Sigmoid colon (tissue), 7 donors: ENCODE measurements at places on chromosomes 2 and 18.
A peak's percentile ranks its signal among the peaks of the same experiment; 100 is the strongest.

DNA sequence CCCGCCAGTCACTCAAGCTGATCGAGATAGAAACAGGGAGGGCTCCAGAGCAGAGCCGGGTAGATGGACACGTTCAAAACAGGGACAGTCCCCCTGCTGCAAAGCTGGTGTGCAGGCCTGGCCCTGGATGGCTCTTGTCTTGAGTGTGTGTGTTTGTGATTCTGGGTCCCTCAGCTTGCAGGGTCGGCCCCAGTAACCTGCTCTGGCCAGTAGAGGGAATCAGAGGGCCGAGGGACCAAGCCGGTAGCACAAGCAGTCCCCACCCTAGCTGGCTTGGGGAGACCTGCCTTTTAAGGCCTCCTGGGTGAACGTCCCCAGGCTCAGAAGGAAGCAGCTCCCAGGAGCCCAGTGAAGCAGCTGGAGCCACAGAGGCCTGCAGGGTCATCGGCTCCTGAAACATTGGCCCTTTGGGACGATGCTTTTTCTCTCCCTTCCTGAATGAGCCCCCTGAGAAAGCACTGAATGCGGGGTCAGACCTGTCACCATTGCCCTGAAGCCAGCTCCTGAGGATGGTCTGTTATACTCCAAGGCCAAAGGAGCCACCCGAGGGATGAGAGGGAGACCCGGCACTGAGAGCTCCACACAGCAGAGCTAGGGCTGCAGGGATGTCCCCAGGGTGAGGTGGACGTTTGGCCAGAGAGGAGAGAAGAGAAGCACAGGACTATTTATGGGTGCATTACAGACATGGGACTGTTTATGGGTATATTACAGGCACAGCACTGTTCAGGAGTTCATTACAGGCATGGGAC is 15.4 kb upstream of the MLPH start:
- DNase-seq, result peak; percentile 84

DNA sequence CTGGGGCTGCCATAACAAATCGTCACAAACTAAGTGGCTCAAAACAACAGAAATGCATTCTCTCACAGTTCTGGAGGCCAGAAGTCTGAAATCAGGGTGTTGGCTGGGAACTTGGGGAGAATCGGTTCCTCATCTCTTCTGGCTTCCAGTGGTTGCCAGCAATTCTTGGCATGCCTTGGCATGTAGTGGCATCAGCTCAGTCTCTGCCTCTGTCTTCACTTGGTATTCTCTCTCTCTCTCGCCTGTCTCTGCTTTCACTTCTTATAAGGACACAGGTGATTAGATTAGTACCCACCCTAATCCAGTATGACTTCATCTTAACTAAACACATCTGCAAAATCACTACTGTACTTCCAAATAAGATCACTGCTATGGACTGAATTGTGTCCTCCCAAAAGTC is 695.4 kb upstream of the ID2 start:
- DNase-seq, result no peak

GRCh38 chr18:79411614-79412526 is 16.1 kb downstream of the NFATC1 start:
- no peak for DNase-seq

DNA sequence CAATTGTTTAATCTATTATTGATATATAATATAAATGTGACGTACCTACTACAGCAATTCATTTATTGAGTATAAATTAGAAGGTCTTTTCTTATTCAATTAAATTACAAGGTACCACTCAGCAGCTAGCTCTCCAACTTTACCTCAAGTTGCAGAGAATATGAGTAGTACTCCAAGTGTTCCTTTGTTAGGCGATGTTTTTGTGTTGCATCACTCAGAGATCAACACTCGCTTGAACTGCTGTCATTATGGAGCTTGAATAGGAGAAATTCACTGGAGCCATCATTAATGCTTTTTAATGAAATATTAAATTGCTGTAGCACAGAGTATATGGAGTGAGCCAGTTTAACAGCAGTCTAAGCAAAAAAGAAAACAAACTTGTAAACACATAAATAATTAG is 320.0 kb downstream of the FSIP2 start:
- DNase-seq, result no peak

GRCh38 chr2:76387294-76387693 is 676.6 kb upstream of the GCFC2 start:
- no peak for DNase-seq

DNA sequence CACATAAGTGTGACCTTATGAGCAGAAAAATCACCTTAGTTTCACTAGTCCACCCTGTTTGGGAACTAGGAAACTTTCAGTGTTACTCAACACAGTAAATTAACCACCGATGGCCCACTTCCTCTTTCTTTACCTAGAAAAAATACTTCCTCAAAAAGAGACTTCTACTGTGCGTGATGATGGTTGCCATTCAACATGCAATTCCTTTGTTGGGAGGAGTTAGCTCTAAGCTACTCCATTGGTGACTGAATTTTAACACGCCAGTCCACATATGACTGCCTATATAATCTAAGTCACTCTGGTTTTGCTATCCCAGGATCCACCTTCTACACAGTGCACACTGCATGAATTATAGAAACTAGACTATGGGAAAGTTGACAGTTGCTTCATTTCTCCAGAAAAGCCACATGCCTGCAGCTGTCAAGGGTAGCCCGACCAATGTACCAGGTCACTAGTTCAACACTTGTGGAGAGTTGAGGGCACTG is 47.8 kb upstream of the REG3G start:
- DNase-seq, result no peak

DNA sequence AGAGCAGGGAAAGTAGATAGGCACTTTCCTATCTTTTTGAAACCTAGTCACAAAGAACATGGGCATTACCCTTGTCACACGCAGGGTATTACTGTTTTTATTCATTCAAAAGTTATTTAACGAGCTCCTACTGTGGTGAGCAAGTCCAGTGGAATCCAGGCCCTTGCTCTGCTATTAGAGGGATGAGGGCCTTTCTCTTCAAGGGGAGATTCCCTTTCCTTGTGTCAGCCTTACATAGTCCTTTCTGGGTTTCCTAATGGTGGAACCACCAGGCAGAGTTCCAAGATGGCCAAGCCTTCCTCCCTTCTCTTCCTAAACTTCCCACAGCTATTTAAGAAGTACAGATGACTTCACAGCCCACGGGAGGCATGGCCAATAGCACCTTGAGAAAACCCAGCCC is 64.6 kb downstream of the SPTBN1 start:
- no peak for DNase-seq

DNA sequence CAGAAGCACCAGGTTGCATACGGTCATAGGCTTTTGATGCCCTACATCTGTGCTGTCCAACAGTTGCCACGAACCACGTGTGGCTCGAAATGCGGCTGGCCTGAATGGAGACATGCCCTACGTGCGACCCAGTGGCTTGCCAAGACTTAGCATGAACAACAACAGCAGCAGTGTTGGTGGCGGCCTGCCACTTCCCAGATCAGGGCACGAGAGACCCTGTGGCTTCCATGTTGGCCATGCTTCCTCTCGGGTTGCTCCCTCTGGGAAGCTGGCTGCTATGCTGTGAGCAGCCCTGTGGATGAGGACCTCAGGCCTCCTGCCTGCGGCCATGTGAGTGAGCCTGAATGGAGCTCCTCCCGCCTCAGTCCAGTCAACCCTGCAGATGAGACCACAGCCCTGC is 212.3 kb downstream of the HDAC4 start:
- DNase-seq, result peak; percentile 53

GRCh38 chr2:43129676-43130547 is 96.5 kb downstream of the ZFP36L2 start:
- peak; percentile 79 for DNase-seq

GRCh38 chr2:102801858-102802699 is 40.2 kb downstream of the TMEM182 start:
- DNase-seq, result no peak

DNA sequence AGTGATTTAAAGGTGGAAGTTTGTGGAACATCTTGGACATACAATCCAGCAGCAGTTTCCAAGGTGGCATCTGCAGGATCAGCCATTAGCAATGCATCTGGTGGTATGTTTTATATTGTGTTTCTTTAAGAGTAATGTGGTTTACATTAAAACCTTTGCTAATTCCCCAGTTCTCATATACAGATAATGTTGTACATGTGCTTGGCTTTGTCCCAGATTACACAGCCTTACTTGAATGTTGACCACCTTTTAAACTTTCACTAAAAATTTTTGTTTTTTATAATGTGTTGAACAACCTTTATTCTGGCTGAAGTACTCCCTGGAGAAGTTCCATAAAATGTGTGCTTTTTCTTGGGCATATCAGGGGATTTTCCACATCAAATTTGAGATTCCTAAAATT is 57.5 kb downstream of the MIB1 start:
- no peak for DNase-seq

DNA sequence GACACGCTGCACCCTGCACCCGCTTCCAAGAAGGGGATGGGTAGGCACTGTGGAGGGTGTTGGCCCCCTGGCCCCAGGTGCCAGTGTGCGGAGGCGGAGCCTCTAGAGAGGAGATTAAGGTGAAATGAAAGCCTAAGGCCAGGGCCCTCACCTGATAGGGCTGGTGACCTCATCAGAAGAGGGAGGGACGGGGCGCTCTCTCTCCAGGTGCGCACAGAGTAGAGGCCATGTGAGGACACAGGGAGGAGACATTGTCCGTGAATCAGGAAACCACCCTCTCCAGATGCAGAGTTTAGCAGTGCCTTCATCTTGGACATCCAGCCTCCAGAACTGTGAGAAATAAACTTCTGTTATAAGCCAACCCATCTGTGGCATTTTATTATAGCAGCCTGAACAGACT is 62.3 kb downstream of the PSMG2 start:
- no peak for DNase-seq

GRCh38 chr2:126676221-126677175 is 20.5 kb downstream of the GYPC start:
- no peak for DNase-seq

GRCh38 chr2:229088517-229088913 is 182.6 kb downstream of the PID1 start:
- DNase-seq, result no peak

- DNase-seq, result no peak
Observed at GRCh38 chr2:222424729-222425671, 657 bp downstream of the SGPP2 start.

DNA sequence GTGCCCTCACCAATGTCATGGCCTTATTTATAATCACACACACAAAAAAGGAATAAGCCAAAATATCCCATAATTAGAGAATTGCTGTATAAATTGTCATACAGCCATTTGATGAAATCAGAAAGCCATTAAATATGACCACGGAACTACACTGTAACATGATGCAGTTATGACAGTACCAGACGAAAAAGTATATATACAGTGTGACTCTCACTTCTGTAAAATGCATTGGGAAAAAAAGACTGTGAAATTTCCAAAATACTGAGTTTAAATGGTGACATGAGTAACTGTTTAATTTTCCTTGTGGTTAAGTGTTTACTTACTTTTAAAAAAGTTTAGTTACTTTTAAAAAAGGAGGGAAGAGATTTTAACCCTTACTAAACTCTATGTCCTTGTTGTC is 25.4 kb downstream of the UXS1 start:
- DNase-seq, result no peak

DNA sequence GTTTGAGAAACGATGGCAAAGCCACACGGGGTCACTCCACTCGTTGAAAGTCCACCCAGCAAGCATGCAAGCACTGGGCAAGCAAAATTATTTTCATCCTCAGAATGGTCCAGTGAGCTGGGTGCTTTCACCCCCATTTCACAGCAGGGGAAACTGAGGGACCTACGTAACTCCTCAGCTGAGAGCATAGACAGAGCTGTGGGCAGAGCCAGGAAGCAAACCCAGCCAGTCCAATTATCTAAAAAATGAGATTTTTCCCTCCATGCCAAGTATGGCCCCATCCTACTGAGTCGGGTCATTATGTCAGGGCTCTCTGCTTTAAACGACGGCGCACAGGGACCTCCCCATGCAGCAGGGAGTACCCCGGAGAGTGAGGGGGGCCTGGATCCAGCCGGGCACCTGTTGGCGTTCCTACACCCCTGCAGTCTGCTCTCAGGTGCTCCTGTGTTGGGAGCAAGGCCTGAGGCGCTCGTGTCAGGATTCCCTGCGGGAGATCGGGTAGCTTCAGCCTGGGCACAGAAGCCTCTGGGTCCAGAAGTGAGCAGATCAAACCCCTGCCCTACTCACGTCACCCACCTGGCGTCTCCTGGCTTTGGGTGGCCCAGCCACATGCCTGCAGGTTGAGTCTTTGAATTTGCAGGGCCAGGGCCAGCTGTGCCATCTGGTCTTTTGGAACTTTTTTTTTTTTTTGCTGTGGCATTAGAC is 17.3 kb downstream of the TWIST2 start:
- DNase-seq, result no peak

DNA sequence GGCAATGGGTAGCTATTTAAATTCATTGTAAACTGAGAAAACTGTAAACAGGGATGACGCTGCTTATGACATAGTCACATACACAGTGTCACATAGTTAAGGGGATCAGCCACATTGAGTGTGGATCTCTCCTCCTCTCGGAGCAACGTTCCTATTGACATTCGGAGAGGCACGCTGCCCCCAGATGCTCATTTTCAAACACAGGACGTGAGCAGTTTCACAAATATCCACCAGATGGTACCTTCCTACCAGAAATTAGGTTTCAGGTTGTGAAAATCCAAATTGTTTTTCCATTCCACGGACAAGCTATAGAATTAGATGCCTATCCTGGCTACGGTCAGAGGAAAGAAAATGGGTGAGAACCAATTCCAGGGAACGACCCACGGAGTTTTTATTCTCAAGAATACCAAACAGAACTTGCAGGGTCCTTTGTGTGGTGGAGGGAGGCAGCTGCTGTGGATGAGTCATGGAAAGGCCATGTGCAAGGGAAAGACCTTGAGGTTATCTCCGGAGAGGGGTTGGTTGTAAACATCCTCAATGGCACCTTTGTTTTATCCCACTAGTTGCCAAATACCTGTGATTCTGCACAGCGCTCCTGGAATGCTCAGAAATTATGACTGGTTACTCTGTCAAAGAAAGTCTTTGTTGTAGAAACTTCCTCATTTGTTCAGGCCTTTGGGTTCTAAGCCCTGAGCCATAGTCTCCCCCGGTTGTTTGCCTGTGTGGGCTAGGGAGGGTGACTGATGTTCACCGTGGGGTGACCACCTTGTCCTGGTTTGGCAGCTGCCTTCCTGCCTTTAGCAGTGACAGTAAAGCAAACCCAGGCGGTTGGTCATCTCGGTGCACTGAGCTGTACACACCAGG is 88.0 kb downstream of the ACTR3 start:
- DNase-seq, result no peak

DNA sequence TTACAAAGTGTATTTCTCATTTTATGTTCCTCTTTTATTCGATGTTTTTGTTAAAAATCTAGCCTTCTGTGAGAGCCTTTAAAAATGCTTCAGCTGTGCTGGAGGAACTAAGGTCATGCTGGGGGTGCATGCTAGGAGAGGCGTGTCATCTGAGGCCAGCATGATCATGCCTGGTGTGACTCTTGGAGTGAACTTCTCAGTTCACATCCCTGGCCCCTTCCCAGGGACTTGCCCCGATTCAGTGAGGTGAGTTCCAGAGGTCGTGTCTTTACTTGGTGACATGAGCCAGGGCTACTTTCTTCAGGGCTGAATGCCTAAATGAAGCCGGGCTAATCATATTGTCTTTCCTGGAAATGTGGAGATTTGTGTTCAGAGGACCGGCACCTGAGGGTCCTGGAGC is 264.9 kb downstream of the MREG start:
- peak; percentile 70 for DNase-seq

- no peak for DNase-seq
Observed at GRCh38 chr2:211247751-211248150, 691.4 kb downstream of the CPS1 start.
